SIG-M5 (cell line): ENCODE measurements at places on chromosomes 1 and 21.

GRCh38 chr1:121587230-121587569, 402.4 kb downstream of the SRGAP2C start:
- no peak for DNase-seq

DNA sequence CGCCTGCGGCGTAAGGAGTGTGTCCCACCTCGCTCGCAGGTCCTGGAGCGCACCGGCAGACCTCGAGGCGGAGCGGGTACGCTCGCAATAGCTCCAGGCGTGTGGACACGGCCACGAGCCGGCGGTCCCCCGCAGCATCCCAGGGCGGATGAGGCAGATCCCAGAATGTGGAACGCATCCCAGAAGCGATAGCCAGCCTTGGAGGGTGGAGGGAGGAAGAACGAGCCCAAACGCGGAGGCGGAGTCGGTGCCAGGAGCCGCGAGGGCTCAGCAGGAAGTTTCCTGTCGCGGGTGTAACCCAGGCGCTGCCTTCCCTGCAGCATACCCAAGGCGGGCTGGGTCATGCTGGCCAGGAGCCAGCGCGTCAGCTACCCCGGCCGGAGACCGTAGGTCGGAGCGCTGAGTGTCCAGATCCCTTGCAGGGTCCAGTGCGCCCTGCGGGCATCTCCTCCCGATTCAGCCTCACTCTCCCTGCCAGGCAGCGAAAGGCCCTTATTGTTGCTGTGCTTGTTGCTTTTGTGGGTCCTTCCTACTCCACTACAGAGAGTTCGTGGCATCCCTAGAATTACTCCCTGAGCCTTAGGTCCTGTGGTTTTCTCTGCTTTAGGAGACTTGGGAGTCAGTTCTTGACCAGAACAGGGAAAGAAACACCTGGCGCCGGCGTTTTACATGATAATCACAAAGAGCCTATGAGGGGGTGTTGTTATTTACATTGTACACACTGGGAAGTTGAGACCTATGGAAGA, 27.7 kb downstream of the STYXL2 start:
- DNase-seq, result no peak

GRCh38 chr1:223886516-223886921, 40.8 kb upstream of the TP53BP2 start:
- no peak for DNase-seq

DNA sequence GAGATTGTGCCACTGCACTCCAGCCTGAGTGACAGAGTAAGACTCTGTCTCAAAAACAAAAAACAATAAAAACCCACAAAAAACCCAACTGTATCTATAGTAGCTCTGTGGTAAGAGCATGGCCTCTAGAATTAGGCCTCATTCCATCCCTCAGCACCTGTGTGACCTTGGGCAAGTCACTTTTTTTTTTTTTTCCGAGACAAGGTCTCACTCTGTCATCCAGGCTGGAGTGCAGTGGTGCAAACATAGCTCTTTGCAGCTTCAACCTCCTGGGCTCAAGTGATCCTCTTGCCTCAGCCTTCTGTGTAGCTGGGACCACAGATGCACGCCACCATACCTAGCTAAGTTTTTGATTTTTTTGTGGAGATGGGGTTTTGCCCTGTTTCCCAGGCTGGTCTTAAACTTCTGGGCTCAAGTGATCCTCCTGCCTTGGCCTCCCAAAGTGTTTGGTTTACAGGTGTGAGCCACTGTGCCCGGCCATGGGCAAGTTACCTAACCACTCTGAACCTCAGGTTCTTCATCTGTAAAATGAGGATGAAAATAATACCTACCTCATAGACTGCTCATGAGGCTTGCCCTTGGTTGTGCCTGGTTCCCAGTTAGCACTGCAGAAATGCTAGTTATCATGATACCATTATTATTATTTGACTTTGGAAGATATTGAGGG, 15.3 kb upstream of the MYOM3 start:
- DNase-seq, result no peak

DNA sequence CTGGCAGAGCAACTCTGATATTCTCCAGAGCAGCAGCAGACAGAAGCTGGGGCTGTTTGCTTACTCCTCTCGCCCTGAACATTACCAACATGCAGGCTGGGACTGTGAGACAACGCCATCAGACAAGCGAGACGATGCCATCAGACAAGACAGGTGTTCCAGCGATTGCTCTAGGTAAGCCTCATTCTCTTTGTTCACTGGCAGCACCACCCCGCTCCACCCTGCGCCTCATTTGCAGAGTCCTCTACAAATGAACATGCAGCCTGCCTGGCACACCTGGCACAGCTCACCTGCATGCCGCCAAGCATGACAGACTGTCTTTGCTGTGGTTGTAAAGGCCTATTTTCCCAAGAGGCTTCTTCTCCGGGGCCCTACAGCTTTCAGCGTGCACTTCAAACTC, 346.2 kb downstream of the SMYD3 start:
- no peak for DNase-seq

GRCh38 chr1:59947047-59947938, 20.7 kb upstream of the CYP2J2 start:
- no peak for DNase-seq

DNA sequence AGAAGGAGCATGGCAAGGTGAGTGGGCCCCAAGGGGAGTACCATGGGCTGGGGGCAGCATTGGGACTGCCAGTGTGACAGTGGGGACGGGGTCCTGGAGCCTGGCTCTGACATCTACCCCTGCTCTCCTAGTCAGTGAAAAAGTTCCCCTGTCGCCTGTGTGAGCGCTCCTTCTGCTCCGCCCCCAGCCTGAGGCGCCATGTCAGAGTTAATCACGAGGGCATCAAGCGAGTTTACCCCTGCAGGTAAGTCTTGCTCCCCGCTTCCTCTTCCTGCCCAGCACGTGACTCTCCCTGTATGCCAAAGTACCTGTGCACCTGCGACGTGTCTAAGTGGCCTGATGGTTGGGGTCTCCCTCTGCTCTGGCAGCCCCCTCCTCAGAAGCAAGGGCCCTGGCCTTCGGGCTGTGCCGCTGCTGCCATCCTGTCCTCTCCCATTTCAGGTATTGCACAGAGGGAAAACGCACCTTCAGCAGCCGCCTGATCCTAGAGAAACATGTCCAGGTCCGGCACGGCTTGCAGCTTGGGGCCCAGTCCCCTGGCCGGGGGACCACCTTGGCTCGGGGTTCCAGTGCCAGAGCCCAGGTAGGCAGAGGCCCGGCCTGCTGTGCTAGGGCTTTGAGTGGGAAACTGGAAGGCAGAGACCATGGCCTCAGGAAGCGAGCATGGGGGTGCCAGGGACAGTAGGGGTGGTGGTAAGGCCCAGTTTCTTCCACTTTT, 8.1 kb downstream of the ZNF687 start:
- no peak for DNase-seq

DNA sequence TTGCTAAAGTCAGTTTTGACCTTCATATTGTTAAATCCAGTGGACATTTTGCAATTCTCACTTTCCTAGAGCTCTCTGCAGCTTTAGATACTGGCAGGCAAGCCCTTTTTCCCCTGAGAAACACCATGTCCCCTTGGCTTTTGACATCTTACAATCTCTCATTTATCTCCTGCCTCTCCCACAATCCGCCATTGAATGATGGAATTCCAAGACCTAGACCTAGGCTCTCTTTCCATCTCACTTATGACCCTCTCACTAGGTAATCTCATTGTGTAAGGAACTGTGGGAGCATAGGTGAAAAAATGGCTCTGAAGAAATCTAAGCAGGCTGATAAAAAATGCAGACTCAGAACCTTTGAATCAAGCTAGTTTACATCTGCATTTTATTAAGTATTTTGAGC, 2.0 kb downstream of the KYAT3 start:
- DNase-seq, result no peak

- no peak for DNase-seq
These were observed 32.3 kb upstream of the TENT5C start for GRCh38 chr1:117573386-117574023.
